Fibroblast of the aortic adventitia (primary cell): ENCODE measurements at places on chromosomes 3 and 15. TPM values are rescaled to one million over a fixed set of nuclear protein-coding genes. Genes with fewer than 3 reads are reported as not detected.

- DNase-seq = no peak
Measured at GRCh38 chr3:23900744-23901143, 16.0 kb downstream of the NKIRAS1 start.

DNA sequence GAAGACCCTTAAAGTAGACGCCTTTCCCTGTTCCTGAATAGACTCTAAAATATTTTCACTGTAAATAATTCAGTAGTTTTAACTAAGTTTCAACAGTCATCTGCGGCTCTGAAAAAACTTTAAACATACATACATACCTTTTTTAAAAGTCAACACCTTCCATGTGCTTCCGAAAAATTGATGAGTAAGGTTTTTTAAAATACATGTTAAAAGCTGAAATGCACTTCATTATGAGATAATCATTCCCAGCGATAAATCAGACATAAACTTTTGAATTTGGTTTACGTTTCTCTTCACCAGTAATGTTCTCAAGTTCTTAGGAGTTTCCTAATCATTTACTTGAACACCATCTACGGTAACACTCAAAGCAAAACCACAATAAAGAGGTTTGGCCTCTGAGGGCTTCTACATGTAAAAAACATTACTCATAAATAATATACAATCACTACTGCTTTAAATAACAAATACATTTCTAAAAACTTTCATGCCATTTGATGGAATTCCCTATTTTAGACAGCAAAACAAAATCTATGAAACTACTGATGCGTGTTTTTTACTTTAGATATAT is 403.5 kb downstream of the SHQ1 start:
- no peak for DNase-seq

- no peak for DNase-seq
Measured at GRCh38 chr15:60784483-60785254, 305.7 kb upstream of the ICE2 start.

GRCh38 chr3:178754852-178755510 is 218.7 kb downstream of the KCNMB2 start:
- DNase-seq = no peak

DNA sequence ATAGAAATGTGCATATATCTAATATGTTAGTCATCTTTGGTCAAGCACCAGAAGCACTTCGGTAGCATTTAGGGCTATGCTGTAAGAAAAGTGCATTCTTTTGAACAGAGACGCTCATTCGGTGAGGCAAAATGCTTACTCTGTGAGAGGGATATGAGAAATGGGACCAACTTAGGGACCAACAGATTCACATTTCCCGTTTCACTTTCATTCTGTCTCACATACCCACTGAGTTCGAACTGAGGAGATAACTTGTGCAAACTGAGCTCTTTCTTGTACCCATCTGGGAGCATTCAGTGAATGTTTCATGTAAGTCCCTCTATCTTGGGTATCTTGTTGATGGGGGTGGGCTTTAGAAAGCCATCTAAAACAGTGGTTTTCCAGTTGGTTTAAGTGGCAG is 135.3 kb downstream of the FEZF2 start:
- DNase-seq = no peak

GRCh38 chr3:42702982-42703694 is 540 bp upstream of the HHATL start:
- DNase-seq = no peak

Gene SIDT1
- not detected in 2 replicates for total RNA-seq

Gene TF
- under 0.01 and 4.0 TPM in 2 replicates for total RNA-seq

DNA sequence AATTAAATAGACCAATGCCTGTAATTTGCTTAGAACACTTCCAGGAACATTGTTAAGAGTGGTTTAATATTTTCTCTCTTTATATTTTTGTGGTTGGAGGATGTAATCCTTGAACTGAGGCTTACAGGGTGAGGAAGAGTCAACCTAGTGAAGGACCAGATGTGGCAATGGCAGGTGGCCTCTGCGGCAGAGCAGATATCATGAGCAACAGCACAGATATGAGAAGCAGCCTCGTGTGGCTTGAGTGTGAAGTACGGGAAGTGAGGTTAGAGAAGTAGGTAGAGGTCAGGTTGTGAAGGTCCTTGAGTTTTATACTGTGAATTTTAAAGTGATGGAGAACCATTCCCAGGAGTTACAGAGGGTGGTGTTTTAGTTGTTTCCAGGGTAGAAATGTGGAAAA is 417.6 kb upstream of the SUCLG2 start:
- DNase-seq = no peak

DNA sequence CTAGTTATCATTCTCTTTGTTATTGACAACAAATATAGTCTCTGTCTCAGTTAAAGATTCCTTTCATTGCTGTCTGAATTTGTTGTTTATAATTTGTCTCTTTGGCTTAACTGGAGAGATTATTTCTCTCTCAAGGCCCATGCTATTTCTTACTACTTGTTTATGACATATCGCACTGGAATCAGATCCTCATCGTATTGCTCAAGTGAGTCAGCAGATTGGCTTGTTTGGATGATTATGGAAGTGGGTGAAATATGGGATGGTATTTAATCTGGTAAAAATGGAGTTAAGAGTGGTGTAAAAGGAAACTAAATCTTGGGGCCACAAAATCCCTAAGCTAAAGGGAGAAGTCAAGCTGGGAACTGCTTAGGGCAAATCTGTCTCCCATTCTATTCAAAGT is 613.1 kb downstream of the SI start:
- peak; percentile 69 for DNase-seq
